Fibroblast of skin of left biceps (primary cell): ENCODE measurements at places on chromosomes 11 and 22.

GRCh38 chr11:120662071-120662676 lies 150.6 kb downstream of the GRIK4 start:
- DNase-seq, result no peak

GRCh38 chr22:19430890-19431541 lies 517 bp downstream of the HIRA start:
- DNase-seq, result no peak

- no peak for DNase-seq
These were observed 73.7 kb upstream of the NECTIN1 start for GRCh38 chr11:119802670-119803069.

GRCh38 chr11:35608502-35608901 lies 9.8 kb upstream of the FJX1 start:
- DNase-seq, result no peak

- DNase-seq, result no peak
These were observed 66.1 kb upstream of the THY1 start for GRCh38 chr11:119489087-119489486.

- no peak for DNase-seq
These were observed 116.2 kb downstream of the KCNQ1OT1 start for GRCh38 chr11:2583605-2583958.

GRCh38 chr11:3942956-3943497 lies 87.6 kb downstream of the STIM1 start:
- no peak for DNase-seq
